Forelimb muscle (tissue), 1 donor: ENCODE measurements at places on chromosomes 12 and 14.
A peak's percentile ranks its signal among the peaks of the same experiment; 100 is the strongest.

DNA sequence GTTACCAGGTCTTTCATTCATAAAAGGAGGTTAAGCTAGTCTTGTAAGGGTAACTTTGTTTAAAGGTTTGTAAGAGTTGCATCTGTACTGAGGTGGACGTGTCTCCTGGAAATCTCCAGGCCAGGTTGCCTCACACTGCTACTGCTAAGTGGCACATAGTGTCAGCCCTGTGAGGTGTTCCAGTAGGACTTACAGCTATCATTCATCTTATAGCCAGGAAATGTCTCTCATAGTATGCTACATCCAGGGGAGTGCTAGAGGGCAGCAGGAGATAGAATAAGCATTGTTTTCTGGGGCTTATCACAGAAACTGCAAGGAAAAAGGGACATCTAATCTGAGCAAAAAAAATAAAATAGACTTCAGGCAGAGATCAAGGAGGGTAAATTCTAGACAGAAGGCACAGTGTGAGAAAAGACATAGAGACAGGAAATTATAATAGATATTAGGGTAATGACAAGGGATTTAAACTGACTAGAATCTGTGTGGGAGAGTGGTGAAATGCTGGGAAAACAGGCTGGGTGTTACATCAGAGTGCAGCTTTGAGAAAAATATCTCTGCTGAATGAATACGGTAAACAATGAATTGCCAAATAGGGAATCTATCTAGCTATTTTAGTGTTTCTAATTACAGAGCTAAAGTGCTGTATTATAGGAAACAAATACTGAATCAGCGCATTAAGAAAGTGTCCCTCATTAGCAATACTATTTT is 205.1 kb upstream of the ABCD2 start:
- DNase-seq = no peak

- no peak for DNase-seq
Measured at GRCh38 chr14:65228436-65228835, 126.1 kb upstream of the MAX start.

DNA sequence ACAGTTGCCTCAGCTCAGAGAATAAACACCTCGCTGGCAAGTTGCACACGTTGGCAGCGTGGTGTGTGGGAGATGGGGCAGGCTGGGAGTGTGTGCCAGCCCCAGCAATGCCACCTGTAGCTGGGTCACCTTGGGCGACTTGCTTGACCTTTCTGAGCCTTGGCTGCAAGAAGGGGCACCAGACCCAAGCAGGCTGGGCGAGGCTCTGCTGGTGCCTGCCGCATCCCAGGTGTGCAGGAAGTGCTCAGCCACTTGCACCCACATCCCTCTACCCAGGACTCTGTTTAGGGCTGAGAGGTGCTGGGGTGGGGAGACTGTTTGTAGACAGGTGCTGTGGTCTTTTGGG is 629 bp downstream of the FAM181A start:
- no peak for DNase-seq

GRCh38 chr12:90909069-90909770 is 45.8 kb downstream of the CCER1 start:
- no peak for DNase-seq

DNA sequence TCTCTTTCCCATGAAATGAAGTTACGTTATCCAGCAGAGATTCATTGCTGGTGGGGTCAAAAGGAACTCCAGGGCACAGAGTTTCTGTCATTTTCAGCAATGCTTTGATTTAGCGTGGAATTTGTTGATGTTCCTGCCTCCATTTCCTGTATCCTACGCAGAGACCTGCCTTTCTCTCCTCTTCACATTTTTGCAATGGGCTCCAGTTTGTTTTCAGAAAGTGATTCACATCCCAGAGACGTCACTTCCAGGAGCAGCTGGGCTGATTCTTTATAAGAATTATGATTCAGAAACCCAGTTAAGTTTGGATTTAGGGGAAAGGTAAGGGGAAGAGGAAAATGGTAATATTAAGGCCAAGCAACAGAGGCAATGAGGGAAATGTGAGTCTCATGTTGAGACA is 11.6 kb downstream of the RNASE10 start:
- DNase-seq = no peak

- no peak for DNase-seq
Measured at GRCh38 chr12:1661553-1662335, 29.1 kb upstream of the ADIPOR2 start.

DNA sequence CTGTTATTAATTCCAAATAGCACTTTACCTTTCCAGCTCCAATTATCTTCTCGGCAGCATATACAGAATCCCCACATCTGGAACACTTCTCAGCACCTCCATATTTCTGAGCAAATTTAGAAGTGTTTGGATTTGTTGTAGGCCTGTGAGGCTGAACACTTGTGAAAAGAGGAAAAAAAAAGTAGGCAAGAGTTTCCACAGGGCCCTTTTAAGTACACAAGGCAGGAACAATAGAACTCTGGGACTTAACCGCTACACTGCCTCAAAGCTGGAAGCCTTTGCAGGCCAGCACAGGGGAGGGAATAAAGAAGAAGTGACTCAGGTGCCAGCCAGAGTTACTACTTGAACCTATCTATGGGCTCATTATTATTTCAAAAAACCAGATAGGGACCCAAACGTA is 18.6 kb downstream of the CSRP2 start:
- no peak for DNase-seq

DNA sequence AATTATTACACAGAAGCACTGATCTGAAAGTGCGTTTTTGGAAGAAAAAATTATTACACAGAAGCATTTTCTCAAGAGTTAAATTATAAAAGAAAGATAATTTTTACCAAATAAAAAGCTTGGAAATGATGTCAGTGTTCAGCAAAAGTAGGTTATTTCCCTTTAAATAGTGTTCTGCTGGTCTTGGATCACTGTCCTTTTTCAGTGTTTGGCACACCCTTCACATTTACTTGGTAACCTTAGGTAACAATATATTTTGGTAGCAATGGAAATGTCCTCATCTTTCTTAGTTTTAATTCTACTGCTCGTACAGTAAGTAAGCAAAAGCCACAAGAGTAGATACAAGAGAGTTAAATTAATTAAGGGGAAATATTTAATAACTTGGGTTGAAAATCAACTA is 40.3 kb downstream of the FERMT2 start:
- peak; percentile 17 for DNase-seq

DNA sequence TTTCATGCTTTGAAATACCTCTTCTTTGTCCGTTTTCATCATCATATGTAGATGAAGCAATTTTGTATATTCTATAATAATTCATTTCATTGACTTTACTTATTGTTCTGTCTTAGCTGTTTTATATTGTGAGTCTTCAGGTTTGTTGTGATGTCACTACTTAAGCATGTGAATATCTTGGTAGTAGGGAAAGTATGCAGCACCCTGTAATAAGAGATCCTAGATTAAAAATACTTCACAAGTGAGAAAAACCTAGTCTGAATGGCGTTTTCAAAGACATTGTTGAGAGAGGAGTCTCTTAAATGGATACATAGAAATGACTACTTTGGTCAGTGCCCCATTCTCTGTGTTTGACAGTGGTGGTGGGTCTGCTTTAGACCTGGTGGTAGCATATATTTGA is 61.4 kb downstream of the SLC16A7 start:
- no peak for DNase-seq

- no peak for DNase-seq
Measured at GRCh38 chr14:58109744-58110143, 42.3 kb downstream of the ARMH4 start.

GRCh38 chr12:2548081-2548480 is 246.7 kb upstream of the FKBP4 start:
- no peak for DNase-seq

- DNase-seq = no peak
Measured at GRCh38 chr12:57853864-57854556, 7.5 kb upstream of the CTDSP2 start.

DNA sequence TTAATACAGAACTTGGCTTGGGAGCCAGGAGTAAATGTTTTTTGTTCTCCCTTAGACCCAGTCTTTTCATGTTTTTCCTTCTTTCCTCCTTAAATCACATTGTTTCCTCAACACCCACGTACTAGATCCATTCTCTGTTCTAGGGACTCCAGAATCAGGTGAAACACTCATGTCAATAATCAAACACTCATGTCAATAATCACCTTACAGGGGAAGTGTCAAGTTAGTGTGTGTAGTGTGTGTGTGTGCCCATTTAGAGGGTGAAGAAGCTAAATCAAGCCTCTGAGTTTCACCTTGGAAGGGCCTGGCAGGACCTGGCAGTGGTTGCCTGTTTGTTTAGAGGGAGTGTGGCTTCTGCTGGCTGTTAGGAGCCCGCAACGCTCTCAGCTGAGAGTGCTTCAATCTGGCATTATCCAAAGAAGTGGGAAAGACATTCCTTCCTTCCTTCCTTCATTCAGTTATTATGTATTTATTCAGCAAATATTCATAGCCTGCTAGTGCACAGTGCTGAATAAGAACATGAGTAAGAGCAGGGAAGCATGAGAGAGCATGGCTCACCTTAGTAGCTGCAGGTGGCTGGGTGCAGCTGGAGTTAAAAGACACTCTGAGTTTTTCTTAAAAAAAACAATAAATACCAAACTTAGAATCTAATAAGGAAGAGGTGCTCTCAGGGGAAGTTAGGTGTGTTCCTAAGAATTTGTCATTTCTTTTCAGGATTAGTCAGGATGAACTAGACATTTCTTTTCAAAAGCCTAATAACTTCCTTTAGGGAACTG is 17.6 kb upstream of the EID3 start:
- DNase-seq = no peak

DNA sequence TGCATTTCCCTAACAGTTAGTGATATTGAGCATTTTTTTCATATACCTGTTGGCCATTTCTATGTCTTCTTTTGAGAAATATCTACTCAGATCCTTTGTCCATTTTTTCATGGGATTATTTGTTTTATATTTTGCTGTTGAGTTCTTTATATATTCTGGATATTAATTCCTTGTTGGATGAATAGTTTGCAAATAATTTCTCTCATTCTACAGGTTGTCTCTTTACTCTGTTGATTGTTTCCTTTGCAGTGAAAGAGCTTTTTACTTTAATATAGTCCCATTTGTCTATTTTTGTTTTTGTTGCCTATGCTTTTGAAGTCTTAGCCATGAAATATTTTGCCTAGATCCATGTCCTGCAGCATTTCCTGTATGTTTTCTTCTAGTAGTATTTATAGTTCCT is 11.5 kb upstream of the SLC4A8 start:
- DNase-seq = no peak

DNA sequence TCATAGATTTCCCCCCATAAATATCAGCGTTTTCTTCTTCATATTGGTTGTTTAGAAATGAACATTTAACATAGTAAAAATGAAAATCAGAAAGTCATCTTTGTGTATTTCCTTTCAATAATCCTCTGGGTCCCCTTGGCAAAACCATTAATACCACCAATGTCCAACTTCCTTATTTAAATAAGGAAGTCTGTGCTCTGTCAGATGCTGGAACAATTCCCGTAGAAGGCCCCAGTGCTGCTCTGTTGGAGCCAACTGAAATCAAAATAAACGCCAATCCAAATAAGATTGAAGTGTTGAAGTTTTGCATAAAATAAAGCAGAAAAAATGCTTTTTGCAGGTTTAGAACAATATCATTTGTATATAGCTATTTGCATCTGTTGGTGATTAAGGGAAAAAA is 93.1 kb downstream of the PPM1H start:
- DNase-seq = no peak

DNA sequence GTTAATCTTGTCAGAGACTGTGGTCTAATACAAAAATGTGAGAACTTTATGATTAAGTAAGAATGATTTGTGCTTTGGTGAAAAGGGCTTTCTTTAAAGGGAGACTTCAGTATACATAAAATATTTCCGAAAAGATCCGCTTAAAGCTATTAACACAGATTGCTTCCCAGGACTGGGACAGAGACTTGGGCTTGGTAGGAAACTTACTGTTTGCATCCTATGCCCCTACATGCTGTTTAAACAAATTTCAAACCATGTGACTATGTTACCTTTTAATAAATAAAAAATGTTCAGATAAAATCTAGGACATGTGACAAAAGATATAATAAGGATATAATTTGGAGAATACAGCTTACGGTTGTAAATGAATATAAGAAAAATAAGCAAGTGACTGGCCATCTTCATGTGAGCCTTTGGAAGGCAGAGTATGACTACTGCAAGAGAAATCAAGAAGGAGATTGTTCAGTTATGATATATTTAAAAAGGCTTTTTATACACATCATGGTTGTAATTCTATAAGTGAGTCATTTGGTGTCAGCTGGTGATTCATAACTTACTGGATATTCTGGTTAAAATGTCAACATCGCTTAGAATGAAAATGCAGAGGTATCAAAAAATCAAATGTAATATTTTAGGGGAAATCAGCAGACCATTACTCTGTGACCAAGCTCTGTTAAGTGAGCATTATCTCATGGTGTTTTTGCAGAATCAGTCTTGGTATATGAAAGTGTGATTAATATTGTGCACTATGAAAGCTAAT is 234.7 kb upstream of the E2F7 start:
- DNase-seq = no peak

GRCh38 chr12:60042835-60043234 is 447.0 kb downstream of the SLC16A7 start:
- no peak for DNase-seq

DNA sequence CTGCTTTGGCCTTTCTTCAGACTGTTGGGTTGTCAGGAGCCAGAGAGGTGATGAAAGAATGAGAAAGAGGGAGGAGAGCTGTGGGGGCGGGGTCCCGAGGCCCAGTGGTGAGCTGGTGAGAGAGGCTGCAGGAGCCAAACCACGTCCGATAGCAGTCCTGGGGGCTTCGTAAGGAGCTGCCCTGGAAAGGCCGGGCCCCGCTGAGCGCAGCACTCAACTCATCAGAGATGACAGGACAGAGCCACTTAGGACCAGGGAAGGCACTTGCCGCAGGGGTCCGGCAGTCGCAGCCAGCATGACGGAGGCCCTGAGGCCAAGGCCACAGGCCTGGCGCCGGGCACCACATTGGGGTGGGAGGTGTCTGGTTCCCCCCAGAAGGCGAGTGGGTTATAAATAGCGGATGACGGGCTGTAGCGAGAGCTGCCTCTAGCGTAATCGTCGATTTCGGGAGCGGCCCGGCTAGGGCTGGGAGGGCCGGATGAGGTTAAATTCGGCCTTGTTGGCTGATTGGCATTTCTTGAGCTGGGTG is 179.0 kb downstream of the TSPAN9 start:
- DNase-seq = no peak

GRCh38 chr14:100114109-100114765 is 45.2 kb downstream of the DEGS2 start:
- no peak for DNase-seq

DNA sequence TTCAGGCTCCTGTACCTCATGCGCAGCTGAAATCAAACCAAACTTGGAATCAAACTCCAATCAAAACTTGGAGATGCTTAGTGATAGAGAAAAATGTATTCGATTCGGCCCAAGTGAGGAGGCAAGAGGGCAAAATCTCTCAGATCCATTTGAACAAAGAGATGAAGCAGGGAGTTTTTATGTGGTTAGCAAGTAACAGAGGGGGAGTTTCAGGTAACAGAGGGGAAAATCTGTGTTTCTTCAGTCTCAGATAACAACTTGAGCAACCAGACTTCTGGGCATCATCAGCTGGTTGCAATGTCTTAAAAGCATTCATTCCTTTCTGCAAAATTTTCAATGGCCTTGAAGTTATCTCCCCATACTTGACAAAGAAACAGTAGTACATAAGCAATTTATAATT is 245.1 kb upstream of the AVPR1A start:
- no peak for DNase-seq
